Regular cardiac myocyte (primary cell): ENCODE measurements at places on chromosomes 4 and X. TPM values are rescaled to one million over a fixed set of nuclear protein-coding genes. Genes with fewer than 3 reads are reported as not detected.

The IL15 gene
- 3.3 and 5.9 TPM in 2 replicates for total RNA-seq

The PNCK gene
- total RNA-seq: under 0.01 and 0.85 TPM in 2 replicates

The MAB21L2 gene
- total RNA-seq: 1.7 and 8.4 TPM in 2 replicates

The UTP3 gene
- total RNA-seq: 19.2 and 33.5 TPM in 2 replicates

The PDLIM5 gene
- 160 and 183 TPM in 2 replicates for total RNA-seq
